HEK293T (cell line): ENCODE measurements at places on chromosomes 16 and 17.

- no peak for DNase-seq
Measured at GRCh38 chr17:36910513-36910912, 26.8 kb upstream of the LHX1 start.

DNA sequence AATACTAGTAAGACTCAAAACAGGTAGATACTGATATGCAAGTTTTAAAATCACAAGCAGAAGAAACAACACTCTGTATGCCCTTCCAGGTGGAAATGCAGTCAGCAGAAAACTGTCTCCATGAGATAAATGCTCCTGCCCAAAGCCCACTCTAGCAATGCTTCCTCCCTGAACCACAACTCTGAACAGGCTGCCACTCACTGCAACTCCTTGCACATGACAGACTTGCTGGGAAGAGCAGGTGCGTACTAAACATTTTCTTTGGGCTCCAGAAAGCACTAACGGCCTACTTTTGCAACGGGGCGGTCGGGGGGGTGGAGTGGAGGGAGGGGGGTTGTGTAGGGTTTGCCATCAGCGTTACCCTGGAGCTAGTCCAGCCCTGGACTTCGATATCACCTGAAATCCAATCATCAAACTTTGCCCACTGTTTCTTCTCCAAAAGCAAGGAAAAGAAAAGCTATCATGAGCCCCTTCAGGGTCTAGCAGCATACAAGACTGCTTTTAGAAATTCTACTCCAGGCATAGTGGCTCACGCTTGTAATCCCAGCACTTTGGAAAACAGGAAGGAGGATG is 46.1 kb downstream of the ANKRD11 start:
- no peak for DNase-seq

DNA sequence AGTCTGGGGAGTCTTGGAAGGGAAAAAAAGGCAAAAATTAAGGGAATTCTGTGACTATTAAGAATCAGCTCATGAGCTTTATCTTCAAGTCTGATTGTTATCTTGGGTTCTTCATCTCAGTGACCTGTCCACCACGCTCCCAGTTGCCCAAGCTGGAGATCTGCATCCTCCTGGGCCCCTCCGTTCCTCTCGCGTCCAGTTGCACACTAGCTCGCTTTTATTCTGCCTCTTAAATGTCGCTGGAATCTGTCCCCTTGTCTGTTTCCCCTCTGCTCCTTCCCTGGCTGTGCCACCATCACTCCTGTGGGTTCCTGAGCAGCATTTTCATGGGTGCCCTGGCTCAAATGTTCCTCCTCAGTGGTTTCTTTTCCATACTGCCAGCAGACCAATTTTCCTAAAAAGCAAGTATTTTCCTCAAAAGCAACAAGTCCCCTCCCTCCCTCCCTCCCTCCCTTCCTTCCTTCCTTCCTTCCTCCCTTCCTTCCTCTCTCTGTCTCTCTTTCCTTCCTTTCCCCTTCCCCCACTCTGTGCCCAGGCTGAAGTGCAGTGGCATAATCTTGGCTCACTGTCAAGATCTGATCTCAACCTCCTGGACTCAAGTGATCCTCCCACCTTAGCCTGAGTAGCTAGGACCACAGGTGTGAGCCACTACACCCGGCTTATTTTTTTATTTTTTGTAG is 1.4 kb downstream of the ENDOV start:
- DNase-seq = no peak

DNA sequence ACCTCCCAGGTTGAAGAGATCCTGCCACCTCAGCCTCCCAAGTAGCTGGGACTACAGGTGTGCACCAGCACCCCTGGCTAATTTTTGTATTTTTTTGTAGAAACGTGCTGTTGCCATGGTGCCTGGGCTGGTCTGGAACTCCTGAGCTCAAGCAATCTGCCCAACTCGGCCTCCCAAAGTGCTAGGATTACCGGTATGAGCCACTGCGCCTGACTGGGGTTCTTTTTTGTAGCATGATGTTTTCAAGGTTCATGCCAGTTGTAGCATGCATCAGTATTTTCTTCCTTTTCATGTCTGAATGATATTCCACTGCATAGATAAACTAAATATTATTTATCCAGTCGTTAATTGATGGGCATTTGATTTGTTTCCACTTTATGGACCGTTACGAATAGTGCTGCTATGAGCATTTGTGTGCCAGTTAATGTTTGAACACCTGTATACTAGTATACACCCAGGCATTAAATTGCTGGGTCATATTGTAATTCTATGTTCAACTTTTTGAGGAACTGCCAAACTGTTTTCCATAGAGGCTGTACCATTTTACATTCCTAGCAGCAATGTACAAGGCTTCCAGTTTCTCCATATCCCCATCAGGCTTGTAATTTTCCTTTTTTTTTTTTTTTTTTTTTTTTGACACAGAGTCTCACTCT is 24.8 kb upstream of the CEP20 start:
- DNase-seq = no peak

DNA sequence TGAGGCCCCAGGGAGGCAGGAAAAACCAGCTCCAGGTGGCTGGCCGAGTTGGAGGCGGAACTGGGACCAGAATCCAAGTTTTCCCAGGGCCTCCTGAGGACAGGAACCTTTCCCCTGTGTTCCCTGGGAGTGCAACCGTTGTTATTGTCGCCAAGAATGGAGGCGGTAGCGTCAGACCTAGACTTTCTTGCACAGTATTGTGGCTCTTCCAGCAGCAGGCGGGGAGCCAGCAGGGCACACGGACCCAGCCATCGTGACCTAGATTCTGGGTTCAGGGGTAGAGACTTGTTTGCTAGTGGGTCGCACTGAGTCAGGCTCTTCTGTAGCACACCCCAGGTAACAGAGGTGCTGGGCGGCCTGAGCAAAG is 667 bp upstream of the KIF19 start:
- DNase-seq = no peak

DNA sequence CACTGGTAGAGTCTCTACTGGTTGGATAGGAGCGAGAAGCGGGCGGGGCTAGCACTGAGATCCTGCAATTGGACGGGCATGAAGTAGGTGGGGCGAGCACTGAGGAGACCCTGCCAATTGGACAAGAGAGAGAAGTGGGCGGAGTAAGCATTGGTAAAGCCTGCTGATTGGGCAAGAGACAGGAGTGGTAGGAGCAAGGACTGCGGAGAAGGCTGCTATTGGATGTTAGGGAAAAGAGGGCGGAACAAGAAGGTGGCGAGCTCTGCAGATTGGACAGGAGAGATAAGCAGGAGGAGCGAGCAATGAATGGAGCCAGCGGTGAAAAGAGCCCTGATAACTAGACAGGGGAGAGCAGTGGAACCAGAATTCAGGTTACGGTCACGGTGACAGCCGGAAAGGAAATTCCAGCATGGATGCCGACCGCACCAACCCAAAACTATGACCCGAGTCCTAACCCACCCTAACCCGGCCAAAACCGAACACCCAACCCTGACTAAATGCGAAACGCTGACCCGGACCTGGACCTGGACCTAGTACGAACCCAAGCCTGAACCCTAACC is 4.8 kb downstream of the SCGB1C2 start:
- DNase-seq = peak; percentile 18

DNA sequence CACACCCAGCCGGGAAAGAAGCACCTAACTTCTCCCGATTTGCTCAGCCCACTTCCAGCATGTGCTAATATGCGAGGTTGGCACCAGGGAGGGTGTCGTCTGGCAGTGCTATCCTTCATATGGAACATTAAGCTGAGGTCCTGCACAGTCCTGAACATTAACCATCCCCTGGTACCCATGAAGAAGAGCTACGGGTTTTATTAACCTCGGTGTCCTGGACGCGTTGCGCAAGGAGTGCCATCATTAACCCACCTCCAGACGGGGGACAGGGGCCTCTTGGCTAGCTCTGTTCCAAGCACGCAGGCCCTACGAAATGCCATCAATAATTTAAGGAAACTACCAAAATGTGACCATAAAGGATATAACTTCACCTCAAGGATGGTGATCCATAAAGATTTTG is 193.5 kb downstream of the MAF start:
- no peak for DNase-seq

GRCh38 chr17:78805301-78805700 is 23.2 kb upstream of the CYTH1 start:
- no peak for DNase-seq

GRCh38 chr17:45263477-45263860 is 1.6 kb upstream of the SPATA32 start:
- DNase-seq = no peak

- DNase-seq = peak; percentile 16
Measured at GRCh38 chr17:28792877-28793661, 49.3 kb downstream of the TRAF4 start.

DNA sequence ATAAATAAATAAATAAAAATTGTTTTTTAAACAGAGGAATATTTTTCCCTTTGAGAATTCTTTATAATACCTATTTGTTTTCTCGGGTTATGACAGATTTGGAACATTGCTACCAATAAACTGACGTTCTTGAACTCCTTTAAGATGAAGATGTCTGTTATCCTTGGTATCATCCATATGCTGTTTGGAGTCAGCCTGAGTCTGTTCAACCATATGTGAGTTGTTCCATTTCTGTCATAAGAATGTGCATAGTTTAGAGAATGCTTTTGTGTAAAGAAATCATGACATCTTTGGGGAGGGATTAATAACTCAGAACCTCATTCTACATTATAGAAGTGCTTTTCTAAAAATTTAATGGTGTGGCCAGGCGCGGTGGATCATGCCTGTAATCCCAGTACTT is 37.2 kb upstream of the NAGLU start:
- DNase-seq = no peak

DNA sequence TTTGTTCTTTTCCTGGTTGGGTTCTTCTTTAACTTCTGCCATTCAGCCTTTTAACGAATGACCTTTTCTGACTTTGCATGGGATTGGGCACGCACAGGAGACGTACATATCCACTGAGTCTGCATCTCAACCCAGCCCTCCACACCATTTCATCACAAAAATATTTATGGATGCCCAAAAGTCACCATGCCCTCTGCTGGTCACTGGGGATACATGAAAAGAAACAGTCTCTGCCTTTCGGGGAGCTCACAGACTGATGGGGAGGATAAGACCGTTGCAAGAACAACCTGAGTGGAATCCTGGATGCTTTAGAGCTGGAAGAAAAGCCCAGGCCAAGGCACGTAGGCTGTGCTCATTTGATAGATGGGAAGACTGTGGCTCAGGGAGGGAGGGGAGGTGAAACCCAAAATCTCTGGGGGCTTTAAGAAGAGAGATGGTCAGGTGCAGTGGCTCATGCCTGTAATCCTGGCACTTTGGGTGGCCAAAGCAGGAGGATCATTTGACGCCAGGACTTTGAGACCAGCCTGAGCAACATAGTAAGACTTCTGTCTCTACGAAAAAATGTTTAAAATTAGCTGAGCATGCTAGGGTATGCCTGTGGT is 7.9 kb upstream of the MT2A start:
- peak; percentile 52 for DNase-seq

DNA sequence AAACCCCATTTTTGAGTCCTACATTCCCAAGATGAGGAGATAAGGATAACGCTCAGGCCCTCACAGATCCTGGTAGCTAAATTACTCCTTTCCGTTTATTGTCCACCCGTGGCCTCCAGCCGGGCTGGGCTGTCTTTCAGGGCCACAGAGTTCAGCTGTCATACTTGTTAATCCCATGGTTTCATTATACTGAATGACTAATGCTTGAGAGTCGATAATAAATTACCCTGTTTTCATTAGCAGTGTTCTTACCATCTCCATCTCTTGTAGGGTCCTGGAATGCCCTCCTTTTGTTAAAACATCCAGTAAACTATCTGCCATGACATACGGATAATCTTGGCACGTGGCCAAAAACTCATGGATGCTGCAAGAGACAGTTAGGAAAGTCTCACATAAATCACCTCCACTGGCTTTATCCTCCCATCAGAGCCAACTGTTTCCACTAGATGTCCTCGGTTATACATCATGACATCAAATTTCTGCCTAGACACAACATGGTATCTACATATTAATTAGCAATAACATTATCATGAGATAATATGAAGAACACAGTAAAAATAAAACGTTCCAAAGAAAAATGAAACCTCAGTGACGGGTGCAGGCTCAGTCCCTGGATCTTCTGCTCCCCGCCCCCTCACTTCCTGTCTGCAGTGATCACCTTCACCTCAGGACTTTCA is 45.3 kb downstream of the BRD7 start:
- DNase-seq = peak; percentile 7

- no peak for DNase-seq
Measured at GRCh38 chr16:50677351-50677750, 3.8 kb downstream of the SNX20 start.

GRCh38 chr17:57629470-57629869 is 115.6 kb downstream of the CCDC182 start:
- no peak for DNase-seq

- no peak for DNase-seq
Measured at GRCh38 chr17:9307313-9307998, 268.2 kb downstream of the STX8 start.

DNA sequence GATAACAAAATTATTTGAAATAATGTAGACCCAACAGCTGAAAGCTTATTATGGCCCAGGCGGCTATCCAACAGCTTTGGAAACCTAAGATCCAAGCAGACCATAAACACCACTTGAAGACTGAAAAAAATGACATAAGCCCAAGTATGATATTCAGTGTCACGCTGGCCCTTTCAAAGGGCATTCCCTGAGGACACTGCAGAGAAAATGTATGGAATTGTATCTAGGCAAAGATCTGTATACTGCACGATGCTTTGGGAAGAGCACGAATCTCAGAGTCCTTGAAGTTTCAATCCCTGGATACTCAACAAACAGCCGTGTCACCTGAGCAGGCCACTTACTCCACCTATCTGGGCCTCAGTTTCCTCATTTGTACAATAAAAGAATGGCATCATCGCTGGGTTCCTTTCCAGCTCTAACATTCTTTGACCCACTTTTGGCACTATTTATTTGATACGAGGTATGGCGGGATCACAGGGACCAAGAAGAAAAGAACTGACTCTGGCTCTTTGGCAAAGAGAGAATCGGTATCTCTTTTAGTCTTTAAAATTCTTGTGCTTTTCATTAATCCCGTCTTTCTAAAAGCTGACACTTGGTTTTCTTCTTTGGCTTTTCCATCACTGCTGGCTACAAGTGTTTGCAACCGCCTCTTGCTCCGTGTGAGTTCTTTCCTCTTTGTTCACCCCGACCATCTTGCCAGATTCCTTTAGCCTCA is 1.2 kb downstream of the STAT5B start:
- no peak for DNase-seq
